ENCODE measurements at places on chromosomes 11 and 22.

DNA sequence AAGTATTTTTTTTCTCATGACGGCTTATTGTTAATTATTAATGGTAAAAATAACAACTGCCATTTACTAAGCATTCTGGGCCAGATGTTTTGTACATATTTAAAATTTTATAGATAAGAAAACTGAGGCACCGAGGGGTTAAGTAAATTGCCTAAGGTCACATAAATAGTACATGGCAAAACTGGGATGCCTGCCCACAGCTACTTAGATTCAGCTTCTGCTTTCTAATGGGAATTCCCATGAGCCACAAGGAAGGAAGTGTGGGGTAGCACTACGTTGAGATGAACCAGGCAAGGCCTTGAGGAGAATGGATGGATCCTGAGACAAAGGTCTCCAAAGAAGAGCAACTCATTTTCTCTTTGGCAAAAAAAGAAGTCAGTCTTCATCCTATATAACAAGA, 11.9 kb upstream of the PHF21A start:
- no peak for DNase-seq

- no peak for DNase-seq
Observed at GRCh38 chr22:26906464-26906863, 249.1 kb downstream of the MIAT start.

DNA sequence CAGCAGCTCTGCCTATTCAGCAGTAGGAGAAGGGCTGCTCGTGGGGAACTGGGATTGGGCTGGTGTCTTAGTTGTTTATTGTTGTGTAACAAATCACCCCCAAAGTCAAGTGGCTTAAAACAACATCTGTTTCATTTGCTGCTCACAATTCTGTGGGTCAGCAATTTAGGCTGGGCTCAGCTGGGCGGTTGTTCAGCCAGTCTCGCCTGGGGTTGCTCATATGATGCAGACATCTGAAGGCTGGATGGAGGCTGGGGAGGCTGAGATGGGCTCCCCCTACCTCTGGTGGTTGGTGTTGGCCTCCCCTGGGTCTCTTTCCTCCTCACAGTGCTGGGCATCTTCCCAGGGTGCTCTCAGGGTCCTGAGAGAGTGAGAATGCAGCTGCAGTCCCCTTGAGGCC, 43.3 kb upstream of the PARVG start:
- no peak for DNase-seq

DNA sequence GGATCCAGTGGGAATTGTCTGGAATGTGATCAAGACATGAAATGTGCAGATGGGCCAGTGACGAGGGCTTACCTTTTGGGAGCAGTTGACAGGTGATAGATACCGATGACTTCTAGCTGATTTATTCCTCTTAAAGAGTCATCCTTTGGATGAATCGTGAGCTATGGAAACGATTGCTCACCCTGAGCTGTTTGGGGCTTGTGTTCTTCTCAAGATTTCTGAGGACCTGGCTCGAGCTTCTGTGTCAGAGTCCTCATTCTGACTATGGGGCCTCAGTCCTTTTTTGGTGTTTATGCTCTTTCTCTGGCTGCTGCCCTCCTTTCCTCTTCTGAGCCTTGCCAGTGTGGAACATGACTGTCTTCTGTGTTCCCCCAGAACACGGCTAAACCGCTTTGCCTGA, 11.9 kb upstream of the AMPD3 start:
- no peak for DNase-seq

DNA sequence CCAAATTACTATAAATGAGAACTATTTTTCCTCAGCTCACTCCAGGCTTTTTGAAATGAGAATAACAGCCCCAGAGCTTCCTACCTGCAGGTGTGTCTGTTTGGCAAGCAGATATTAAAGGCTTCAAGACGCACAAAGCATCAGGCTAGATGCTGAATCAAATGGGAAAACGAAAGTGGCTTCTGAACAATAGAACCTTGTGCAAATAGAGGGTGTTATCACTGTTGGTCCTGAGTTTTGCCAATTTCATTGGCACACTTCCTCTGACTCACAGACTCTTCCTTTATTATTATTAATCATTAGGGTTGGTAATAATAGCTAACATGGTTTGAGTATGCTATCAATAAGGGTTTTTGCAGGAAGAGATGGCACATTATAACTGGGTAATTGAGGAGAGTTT, 13.4 kb downstream of the SYT13 start:
- no peak for DNase-seq

DNA sequence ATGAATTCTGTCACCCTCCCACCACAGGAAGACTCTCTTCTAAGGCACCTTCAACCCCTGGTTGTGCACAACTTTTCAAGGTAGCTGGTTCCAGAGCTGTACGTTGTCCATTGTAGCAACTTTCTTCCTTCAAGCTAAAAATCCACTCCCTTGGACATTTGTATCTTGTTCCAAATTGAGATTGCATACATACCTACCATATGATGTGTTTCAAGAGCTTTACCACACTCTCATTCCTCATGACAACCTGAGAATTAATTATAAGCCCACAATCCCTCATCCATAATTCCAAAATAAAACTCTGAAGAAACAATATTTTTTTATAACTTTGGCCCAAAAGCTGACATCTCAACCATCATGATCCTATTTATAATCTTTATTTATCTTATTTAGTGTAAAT, 3.0 kb downstream of the OR52W1 start:
- DNase-seq = no peak

- DNase-seq = no peak
Observed at GRCh38 chr11:114479331-114479730, 40.1 kb downstream of the REXO2 start.

GRCh38 chr11:102451041-102451680, 1.4 kb downstream of the TMEM123 start:
- DNase-seq = no peak

GRCh38 chr11:121553806-121554205, 101.0 kb upstream of the SORL1-AS1 start:
- no peak for DNase-seq

GRCh38 chr11:60165538-60165937, 17.3 kb downstream of the MS4A6A start:
- no peak for DNase-seq

DNA sequence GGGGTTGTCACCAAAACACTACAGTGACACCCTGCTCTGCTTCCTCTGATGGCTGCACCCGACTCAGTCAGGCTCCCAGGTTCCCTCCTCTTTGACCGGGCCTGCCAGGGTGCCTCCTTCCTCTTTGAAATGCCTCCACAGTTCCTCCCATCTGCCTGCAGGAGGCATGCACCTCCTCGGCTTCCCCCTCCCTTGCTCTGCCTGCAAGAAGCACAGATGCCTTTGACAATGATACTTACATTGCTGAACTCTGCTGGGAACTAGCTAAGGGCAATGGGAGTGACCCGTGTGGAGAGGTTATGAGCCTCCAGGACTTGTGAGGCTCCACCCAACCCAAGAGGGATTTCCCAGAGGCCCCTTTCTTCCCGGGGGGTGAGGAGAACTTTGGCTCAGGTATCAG, 674.1 kb downstream of the OPCML start:
- no peak for DNase-seq

GRCh38 chr22:26887456-26887855, 230.1 kb downstream of the MIAT start:
- DNase-seq = no peak

- no peak for DNase-seq
Observed at GRCh38 chr11:123258877-123259276, 63.8 kb upstream of the CLMP start.

GRCh38 chr11:64144587-64145472, 21.1 kb downstream of the MACROD1 start:
- no peak for DNase-seq

DNA sequence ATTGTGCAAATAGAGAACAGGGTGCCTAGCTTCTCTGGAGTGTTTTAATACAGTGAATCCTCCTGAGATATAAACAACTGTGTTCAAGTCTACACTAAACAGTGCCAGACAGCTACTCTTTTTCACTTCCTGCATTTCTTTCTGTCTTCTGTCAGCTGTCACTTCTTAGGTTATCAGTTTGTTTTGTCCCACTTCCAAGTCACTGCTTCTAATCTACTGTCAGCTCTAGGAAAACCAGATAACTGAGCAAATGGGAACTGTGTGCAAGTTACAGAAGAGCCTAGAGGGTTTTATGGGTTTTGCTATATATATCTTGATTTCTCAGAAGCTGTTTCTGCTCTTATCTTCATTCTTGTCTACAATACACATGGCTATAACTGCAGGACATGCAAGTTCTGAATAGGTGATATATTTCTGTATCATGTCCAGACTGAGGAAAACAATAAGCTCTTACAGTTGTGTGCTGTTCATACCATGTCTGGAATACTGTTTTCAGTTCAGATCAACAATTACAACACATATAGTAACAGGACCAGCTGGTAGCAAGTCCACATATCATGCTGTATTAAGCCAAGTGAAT, 5.8 kb downstream of the PITPNB start:
- DNase-seq = no peak

- no peak for DNase-seq
Observed at GRCh38 chr11:120004723-120005122, 133.2 kb downstream of the TRIM29 start.

DNA sequence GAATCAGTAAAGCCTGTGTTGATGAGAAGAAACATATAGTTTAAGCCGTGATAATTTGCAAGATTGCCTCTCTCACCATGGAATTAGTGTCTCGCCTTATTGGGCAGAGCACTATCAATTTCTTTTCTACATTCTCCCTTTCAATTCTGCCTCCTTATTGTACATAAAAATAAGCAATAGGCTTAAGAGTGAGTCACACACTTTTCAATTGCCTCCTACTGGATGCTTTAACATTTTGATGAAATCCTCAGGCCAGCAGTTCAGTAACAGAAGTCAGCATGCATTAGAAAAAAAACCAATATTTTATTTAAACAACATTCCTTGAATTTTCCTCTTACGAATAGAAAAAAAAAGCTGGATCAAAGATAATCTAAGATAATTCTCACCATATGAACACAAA, 33.8 kb upstream of the VWA5A start:
- no peak for DNase-seq

- DNase-seq = no peak
Observed at GRCh38 chr11:79059141-79059540, 381.7 kb downstream of the TENM4 start.

- no peak for DNase-seq
Observed at GRCh38 chr11:119109843-119110242, 2.7 kb downstream of the C2CD2L start.

All from T-helper 1 cell (primary cell).